ENCODE measurements at places on chromosomes 2 and 18.

- DNase-seq: no peak
Observed at GRCh38 chr2:144133936-144134665, 385.8 kb downstream of the ZEB2 start.

DNA sequence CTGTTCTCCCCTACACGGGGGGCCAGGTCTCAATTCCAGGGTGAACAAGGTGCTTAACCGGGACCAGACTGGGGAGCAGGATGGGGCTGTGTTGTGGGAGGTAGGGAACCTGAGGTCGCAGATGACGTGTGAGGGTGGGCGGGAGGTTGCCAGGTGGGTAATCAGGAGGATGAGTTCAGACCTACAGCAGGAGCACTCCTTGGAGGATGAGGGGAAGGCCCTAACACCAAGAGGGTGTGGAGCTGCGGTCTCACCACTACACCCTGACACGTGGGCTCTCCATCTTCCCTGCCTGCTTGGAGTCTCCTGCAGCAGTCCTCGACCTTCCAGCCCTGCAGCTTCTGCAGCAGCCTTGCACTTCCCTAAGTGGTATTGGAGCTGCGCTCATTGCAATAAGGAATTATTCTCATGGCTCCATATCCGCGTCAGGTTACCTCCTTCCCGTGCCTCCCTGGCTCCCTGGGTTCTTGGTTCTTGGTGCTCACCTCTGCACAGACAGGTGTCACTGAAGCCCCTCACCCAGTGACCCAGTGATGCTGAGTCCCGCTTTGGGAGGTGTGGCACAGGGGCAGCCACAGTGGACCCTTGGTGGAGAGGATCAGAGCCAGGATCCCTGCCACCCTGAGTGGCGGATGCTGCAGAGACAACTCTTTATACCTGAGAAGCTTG, 15.5 kb downstream of the SH3BP4 start:
- no peak for DNase-seq

DNA sequence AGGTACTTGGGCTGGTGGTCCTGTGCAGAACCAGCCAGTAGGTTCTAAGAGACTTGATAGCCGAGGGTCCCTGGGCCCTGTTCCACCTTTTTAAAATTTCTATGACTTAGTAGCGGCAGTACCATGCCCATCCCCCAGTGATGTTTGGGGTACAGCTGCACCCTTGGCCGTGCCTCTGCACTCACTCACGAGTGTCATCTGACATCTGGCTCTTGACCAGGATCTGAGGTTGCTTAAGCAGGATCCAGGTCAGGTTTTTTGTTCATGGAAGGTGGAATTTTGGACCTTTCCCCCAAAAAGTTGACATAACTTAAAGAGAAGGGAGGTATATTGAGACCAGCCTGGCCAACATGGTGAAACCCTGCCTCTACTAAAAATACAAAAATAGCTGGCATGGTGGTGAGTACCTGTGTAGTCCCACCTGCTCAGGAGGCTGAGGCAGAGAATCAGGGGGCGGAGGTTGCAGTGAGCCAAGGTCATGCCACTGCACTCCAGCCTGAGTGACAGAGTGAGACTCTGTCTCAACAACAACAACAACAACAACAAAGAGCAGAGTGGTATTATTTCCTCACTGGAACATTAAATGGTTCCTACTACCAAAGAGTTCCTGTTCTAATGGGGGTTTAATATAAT, 163.6 kb downstream of the NEDD4L start:
- no peak for DNase-seq

- no peak for DNase-seq
Observed at GRCh38 chr2:191476901-191477300, 201.0 kb upstream of the NABP1 start.

DNA sequence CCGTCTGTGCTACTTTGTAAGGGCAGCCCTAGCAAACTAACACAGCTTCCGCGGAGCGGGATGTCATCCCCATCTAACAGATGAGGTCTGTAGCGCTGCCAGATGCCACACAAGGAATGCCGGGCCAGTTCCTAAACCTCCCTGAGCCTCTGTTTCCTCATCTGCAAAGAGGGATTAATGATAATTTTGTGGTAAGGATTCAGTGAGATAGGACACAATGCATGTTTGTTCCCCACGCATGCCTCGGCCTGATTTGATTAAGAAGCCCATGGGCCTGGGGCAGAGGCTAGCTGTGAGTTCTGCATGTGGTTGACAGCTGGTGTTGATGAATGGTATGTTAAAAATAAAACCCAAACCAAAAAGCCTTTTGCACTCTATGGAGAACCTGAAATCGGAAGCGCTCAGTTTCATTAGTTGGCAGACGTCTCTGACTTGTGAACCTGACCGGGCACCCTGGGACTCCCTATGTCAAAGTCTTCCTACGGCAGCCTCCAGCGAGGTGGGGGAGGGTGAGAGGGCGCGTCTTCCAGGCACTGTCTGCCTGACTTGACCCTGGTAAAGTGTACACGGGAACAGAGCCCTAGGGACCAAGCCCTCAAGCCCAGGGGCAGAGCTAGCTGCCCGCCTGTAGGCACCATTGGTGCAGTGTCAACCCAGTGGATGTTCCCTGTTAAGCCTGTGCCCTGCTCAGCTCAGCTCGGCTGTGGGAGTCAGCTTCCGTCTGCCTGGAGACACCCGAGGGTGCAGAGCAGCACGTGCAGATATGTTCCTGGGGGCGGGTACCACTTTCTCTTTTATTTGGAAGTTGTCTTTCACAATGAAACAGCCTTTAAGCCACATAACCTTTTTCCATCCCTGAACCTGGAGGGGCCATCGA, 14.8 kb upstream of the INHBB start:
- DNase-seq: no peak

DNA sequence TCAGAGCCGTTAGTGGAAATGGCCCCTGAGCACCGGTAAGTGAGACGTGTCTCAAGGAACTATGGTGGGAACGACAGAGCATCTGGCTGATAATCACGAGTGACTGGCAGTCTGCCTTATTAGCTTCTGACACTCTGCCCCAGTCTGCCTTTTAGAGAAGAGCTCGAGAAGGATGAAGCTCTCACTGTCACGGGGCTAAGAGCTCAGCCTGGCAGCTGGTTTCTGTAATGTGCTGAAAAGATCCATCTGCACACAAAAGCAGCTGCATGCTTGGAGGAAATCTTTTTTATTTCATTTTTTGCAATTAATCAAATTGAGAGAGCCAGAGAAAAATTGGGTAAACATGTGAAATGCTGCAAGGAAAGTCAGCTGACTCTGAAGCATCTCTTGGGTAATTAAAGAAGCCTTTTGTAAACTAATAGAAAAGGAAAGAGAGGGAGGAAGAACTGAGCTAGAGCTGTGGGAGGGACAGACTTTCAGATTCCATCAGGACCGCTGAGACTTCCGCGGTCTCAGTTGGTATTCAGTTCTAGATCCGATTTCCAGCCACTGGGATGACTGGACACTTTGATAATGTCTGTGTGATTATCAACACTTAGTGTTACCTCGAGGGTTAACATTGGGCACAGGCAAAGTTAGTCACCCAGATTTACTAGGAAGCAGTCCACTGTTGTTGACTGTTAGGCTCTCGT, 24.4 kb downstream of the MBP start:
- no peak for DNase-seq

- no peak for DNase-seq
Observed at GRCh38 chr2:120279708-120280107, 27.1 kb downstream of the RALB start.

- DNase-seq: no peak
Observed at GRCh38 chr18:59717291-59717690, 20.1 kb upstream of the CCBE1 start.

GRCh38 chr18:7789856-7790552, 222.9 kb downstream of the PTPRM start:
- no peak for DNase-seq

GRCh38 chr18:23114171-23114881, 21.0 kb upstream of the CABLES1 start:
- DNase-seq: no peak

- DNase-seq: no peak
Observed at GRCh38 chr18:23941791-23942190, 72.8 kb upstream of the TTC39C start.

- no peak for DNase-seq
Observed at GRCh38 chr2:157107460-157107859, 150.0 kb upstream of the GALNT5 start.

GRCh38 chr2:37301408-37301807, 23.2 kb downstream of the PRKD3 start:
- no peak for DNase-seq

DNA sequence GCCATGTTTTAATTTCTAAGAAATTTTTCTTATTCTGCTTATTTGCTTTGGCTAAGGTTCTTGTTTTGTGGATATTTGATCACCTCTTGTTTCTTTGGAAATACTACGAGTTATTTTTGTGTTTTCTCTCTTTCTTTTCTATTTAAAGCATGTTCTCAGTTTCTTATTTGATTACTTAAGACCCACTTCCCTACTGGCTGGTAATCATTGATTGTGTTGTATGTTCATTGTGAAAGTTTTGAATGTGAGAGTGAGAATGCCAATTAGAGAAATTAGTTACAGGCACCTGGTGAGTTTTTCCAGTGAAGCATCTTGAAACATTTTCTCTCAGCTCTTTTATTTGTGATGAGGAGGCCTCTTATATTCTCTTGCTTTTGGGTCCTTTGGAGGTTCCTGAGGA, 226.7 kb upstream of the MC4R start:
- no peak for DNase-seq

DNA sequence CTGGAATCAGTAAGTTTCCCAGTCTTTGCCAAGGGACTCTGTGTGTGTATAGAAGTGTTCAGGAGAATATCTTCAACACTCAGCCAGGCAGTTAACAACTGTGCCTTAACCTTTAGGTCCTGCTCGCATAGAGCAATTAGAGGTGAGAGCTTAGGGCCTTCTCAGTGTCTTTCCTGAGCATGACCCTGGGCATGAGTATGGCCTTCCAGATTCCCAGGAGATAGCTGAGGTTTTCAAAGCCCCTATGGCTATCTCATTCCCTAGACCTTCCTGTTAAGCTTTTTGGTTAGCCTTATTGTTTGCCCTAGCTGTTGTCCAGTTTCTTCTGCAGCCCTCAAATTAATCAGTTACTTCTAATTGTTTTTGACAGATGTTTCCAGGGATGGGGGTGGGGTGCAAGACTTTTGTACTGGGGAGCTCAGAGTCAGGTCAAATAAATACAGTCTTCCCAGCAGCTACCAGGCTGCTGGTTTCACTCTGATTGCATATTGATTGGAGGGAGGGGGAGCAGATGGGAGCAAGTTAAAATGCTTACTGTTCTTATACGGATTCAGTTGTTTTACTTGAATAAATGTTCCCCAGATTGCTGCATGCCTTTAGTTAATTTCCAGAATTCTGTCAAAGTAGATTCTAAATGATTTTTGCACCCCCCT, 23.1 kb downstream of the PDK1 start:
- no peak for DNase-seq

DNA sequence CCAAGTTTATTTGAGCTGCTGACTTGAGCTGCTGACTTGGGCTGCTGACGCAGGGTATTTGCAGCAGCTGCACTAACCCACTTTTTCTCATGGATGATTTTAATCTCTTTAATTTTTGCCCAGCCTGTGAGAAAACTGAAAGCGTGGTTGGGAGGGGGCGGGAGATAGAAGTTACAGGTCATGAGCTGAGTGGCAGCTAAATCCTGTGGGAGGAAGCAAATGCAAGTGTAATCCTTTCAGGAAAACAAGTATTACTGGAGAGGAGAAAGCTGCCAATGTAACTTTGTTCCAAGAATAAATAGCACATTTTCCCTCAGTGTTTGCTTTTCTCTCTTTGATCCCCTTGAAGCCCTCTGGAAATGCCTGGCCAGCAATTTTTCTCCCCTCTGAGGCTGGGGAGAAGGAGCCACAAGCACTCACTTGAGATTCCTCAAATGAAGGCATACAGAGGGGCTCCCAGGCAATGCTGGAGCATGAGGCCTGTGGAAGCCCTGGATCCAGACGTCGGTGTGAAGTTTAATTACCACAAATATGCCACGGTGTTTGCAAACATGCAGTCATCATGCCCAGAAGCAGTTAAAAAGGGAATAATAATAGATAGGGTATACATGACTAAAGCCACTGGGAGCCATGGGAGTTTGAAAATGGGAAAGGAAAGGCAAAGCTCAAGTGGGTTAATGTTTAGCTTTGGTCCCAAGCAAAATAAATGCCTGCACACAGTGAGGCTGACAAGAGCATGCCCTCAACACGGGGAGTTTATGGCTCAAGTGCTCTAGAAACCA, 10.4 kb upstream of the EVA1A start:
- DNase-seq: no peak

GRCh38 chr2:28750316-28751251, 1.0 kb upstream of the PPP1CB start:
- no peak for DNase-seq

DNA sequence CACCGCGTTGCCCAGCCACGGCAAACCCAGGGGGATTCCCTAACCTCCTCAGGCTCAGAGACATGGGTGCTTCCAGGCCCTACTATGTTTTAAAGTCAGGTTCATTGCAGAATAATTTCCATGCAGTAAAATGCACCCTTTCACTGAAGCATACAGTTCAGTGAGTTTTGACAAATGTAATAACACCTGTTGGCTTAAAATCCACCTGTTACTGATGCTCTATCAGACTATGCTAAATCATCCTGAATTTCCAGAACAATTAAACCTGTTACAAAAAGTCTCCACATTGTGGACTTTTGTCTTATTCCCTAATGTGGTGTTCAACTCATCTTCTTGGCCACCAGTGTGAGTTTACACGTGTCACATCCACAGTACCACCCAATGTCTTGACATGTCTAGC, 147.0 kb upstream of the ACAA2 start:
- DNase-seq: no peak

GRCh38 chr2:176917-177316, 86.9 kb downstream of the SH3YL1 start:
- no peak for DNase-seq

GRCh38 chr18:78939105-78939504, 40.5 kb upstream of the SALL3 start:
- DNase-seq: no peak

GRCh38 chr2:69159986-69160385, 147.0 kb downstream of the ANTXR1 start:
- DNase-seq: no peak

DNA sequence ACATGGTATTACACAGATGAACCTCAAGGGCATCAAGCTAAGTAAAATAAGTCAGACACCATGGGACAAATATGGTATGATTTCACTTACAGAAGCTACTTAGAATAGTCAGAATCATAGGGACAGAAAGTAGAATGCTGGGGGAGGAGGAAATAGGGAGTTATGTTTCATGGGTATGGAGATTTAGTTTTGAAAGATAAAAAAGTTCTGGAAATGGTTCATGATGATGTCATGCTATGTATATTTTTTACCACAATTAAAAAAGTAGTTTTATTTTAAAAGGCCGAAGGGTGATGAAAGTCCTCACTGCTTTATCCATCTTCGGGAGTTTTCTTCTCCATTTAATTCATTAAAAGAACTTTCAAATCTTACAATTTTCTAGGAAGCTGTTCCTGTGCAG, 181.9 kb downstream of the CALCRL start:
- DNase-seq: no peak

DNA sequence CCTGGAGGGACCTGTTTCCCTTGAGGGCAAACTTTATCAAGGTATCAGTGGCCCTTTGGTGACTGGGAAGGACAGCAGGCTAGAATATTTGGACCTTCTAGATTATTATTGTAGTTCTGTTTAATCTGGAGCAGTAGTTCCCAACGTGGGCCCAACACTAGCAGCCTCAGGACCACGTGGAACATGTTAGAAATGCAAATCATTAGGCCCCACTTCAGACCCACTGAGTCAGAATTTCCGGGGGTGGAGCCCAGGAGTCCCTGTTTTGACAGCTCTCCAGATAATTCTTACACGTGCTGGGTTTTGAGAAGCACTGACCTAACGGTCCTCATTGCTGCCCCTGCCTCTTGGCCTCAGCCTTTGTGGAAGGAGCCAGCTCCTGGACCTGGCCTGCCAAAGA, 25.5 kb upstream of the DYNC2LI1 start:
- no peak for DNase-seq

GRCh38 chr18:73384246-73384645, 516.5 kb upstream of the NETO1 start:
- DNase-seq: no peak
